Activated CD4-positive, alpha-beta T cell treated with anti-CD3 and anti-CD28 coated beads, Interleukin-2, amount 50 U/mL, for 24 hours (primary cell): ENCODE measurements at places on chromosomes 12 and 14.

- no peak for DNase-seq
Measured at GRCh38 chr12:64142784-64143183, 79.3 kb downstream of the KICS2 start.

GRCh38 chr14:53409289-53409688 is 256.2 kb upstream of the DDHD1 start:
- DNase-seq: no peak

DNA sequence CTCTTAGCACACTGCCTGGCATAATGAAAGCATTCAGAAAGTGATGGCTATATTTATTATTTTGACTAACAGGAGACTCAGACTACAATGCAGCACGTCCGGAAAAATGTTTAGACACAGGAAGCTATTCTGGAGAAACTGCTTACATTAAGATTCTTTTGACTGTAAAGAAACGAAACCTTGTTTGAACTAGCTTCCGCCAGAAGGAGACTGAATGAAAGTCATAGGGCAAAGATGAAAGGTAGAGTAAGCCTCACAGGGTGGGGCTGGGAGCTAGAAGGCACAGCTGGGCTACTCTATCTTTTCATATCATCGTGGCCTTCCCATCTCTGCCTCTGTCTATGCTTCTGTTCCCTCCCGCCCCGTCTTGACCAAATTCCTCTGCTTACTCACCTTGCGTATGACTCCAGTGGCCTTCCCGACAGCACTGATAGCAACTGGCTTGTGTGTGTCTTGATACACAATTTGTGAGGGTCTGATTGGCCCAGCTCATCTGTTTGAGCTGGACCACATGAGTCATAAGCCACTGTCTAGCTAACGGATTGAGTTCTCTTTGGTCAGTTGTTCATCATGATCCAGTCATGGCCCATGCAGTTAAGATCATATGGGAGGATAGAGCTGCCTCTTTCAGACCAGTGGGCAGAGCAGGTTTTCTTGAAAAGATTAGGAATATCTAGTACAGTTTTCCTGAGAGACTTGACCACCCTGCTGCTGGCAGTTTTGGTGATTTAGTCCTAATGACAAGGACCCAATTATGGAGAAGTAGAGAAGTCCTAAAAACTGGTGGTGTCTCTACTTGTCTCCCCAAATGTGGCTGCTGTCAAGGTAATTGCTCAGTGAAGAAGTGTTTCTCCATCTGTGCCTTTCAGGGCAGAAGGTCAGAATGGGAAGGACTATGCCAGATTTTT is 151.5 kb upstream of the SLC38A2 start:
- DNase-seq: peak; percentile 20

DNA sequence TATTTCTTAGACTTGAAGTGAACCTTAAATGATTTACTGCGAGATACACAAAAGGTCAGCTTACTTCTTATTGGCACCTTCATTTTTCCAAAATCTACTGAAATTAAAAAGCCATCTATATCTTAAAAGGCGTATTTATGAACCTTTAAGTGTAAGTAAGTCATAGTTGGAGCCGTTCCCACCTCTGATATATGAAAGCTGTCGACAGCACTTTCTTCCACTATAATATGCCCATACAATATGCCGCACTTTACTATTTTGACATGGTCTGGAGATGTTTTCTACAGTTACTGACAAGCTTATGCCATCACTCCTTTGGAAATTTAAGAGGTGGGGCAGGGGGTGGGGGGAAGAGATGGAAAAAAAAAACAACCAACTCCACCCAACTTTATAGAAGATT is 155.3 kb downstream of the PHETA1 start:
- DNase-seq: no peak
